ENCODE measurements at places on chromosomes 6 and 20.

DNA sequence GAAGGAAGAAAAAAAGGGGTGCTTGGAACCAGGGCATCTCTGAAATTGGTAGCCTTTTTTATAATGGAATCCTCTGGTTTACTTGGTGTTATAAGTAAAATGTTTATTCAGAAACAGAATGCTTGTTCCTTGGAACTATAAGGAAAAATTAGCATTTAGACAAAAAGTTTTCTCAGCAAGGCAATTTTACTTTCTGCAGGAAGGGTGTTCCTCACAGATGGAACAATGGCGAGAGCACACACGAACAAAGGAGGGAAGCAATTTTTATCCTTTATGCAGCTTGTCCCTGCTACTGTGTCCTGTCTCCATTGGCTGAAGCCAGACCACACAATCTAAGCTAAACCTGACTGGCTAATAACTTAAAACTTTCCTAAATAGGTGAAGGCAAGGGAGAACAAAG lies 22.7 kb upstream of the FANCE start:
- DNase-seq: no peak

DNA sequence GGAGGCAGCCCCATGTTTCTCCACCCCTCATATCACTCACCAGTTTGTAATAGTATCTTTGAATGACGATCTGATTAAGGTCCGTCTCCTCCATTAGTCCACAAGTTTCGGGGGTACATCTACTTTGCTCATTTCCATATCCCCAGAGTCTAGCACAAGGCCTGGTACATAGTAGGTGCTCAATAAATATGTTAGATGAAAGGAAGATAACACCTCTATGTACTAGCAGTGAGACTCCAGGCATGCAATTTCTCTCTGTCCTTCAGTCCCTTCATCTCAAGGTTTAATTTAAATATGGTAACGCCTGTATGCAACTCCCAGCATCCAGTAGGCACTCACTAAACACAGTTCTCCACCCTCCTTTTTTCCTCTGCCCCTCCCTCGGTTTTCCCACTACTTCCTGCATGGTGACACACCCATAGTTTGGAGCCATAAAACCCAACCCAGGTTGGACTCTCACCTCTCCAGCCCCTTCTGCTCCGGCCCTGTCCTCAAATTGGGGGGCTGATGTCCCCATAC lies 461 bp upstream of the HNF4A start:
- DNase-seq: no peak

GRCh38 chr6:148557796-148558321 lies 189.0 kb upstream of the UST start:
- DNase-seq: no peak

GRCh38 chr20:3282271-3283221 lies 43.6 kb upstream of the SLC4A11 start:
- DNase-seq: no peak

GRCh38 chr6:45714006-45714730 lies 301.5 kb downstream of the CLIC5 start:
- DNase-seq: no peak

- no peak for DNase-seq
Measured at GRCh38 chr6:16720861-16721260, 40.4 kb downstream of the ATXN1 start.

GRCh38 chr20:53930651-53931504 lies 139.5 kb downstream of the BCAS1 start:
- DNase-seq: no peak

GRCh38 chr6:143410859-143411270 lies 39.6 kb downstream of the ADAT2 start:
- peak; percentile 57 for DNase-seq

- no peak for DNase-seq
Measured at GRCh38 chr20:60124776-60125381, 166.7 kb downstream of the CDH26 start.

GRCh38 chr6:141413196-141413595 lies 719.5 kb upstream of the GJE1 start:
- DNase-seq: no peak

DNA sequence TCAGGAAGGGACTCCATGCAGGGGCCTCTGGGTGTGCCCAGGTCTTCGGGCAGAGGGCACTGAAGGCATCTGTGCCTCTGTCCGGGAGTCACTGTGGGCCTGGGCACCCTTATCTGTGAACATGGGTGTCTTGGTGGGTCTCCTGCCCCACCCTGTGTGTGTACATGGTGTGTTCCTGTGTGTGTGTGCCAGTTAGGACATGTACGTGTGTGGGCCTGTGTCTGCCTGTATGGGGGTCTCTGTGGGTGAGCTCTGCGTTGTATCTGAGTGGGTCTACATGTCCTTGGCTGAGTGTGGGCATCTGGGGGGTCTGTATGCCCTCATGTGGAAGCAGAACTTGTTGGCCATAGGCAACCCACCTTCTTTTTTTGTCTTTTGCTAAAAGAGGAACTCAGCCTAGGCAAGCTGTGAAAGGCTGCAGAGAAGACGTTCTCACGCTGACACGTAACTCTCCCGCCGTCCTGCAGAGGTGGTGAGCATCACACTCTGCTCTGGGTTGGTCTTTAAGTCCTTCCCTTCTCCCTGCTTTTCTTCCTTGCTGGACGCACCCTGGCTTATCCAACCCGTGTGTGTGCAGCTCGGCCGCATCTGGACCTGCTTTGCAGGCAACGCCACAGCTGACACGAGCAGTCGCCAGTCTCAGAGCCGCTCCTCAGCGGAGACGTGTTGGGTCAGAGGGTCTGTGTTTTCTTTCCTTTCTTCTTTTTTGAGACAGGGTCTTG lies 532 bp upstream of the NPBWR2 start:
- no peak for DNase-seq

DNA sequence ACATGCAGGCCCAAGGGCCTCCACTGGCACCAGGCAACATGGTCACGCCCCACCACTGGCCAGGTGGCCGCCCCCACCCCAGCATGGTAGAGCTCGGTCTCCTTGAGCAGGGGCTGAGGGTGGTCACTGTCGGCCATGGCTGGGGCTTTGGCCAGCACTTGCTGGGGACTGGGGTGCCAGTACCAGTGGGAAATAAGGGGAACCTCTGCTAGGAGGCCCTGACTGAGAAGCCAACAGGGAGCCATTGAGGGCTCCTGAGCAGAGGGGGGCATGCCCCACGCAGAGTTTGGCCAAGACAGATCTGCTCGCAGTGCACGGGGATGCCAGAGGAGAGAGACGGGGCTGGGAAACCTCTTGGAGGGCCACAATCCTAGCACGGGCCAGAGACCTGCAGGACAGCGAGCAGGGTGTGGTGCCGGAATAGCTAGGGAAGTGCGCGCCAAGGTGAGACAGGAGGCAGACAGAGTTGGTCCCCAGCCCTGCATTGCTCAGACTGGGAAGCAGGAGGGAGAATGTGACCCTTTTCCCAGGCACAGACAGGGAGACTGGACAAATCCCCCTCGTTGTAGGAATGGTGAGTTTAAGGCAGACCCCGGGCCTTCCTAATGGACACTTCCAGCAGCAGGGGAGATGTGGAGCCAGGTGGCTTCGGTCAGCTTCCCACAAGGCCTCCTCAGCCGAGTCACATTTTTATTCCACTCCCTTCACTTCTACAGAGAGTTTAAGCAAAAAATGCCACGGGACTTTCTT lies 179.0 kb upstream of the CST7 start:
- no peak for DNase-seq

GRCh38 chr6:122061855-122062254 lies 337.6 kb upstream of the HSF2 start:
- no peak for DNase-seq

- no peak for DNase-seq
Measured at GRCh38 chr6:167094820-167095637, 27.9 kb upstream of the CCR6 start.

DNA sequence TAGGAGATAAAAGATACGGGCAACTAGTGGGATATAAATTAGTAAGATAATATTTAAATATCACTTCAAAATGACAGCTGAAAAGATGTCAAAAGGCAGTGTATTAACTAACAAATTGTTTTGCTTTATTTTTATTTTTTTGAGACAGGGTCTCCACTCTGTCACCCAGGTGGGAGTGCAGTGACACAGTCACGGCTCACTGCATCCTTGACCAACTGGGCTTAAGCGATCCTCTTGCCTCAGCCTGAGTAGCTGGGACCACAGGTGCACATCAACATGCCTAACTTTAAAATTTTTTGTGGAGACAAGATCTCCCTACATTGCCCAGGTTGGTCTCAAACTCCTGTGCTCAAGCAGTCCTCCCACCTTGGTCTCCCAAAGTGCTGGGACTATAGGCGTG lies 5.9 kb downstream of the ZNF292 start:
- DNase-seq: no peak

DNA sequence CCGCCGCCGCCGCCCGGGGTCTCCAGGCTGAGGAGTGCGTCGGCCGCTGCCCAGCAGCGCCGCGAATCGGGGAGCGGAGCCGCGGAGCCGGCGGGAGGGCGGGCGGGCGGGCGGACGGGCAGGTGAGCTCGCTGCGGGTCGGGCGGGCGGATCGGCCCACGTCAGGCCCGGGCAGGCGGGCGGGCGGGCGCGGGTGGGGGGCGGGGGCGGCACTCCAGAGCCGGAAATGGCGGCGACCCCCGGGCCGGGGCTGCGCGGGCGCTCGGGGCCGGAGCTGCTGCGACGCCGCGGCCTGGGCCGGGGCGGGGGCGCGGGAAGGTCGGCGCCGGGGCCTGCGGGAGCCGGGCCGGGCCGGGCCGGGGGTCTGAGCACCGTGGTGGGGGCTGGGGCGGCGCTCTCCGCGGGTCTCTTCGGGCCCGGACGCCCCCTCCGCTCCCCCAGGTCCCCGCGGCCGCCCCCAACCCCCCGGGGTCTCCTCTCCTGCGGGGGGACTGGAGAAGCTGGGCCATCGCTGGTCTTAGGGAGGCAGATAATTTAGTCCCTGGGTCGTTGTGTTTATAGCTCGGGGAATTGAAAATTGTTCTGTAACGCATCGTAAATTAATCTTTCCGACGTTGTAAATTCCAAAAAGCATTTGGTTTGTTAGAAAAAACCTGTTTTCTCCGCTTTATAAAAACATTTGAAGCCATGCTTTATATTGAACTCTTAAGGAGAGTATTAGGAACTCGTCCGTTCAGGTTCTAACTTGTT lies 451 bp downstream of the DNAJC5 start:
- no peak for DNase-seq

DNA sequence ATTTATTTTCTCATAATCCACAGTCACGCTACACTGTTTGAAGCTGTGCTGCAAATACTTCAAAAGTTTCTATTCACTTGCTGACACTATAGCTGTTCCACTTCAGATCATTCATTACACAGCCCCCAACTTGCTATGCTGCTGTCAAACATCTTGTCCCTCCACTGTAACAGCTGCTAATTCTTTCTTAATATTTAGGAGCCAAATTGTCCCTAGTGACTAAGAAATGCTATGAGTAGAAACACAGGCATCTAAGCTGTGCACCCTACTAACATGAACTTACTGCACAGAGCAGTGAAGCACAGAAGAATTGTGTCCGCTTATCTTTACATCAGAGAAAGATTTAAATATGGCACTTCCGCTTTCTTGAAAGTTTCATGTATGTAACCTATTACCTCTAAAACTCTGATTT lies 91.3 kb downstream of the PDE10A start:
- DNase-seq: no peak

GRCh38 chr6:144644776-144645175 lies 359.6 kb downstream of the UTRN start:
- DNase-seq: no peak

GRCh38 chr6:110816677-110817076 lies 1.4 kb upstream of the CDK19 start:
- DNase-seq: no peak

DNA sequence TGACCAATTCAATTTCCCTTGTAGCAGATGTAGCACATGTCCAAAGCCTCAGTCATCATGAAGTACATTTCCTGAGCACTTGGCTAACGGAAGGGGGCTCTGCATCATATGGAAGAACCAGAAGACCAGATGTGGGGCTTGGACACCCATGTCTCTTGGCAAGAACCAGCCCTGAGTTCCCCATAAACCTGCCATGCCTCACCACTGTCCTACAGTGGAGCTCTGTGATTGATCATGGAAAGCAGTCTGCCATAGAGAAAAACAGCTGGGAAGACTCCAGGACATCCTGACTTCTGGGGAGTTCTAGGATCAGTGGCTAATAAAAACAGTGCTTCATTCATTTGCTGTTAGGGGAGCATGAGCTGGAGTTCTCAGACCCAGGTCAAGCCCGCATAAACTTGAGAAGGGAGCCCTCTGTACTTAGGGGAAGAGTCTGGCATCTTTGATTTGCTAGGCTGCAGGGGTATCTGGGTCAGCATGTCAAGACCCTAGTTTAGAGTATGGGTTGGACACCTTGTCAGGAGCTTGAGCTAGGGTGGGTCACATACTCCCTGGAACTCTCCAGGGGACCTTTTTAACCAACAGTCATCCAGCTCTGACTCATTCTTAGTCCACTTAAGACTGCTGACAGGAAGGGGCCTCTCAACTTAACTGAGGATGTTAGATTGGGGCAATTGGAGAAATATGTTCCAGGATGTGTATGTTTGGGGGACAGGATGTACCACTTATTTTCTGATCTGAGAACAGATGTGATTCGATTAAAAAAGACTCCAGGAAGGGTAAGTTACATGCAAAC lies 26.3 kb upstream of the TRAM2 start:
- DNase-seq: peak; percentile 65

- DNase-seq: no peak
Measured at GRCh38 chr6:71567562-71567961, 279.0 kb downstream of the OGFRL1 start.

DNA sequence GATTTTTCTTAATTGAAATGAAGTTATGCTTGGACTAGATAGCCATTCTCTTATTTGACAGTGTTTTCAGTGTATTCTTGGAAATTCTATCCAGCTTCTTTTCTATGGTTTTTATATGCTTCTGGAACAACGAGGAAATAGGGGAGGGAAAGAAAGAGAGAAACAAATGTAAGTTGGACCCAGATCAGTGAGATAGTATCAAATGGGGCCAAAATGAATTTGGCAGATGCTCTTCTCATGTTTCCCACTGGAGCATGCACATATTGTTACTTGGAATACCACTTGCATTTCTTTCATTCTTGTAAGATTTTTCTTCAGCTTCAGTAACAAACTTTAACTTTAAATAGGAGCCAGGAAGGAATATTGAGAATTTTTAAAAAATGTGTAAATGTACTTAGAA lies 312.3 kb downstream of the PRL start:
- no peak for DNase-seq

- DNase-seq: no peak
Measured at GRCh38 chr6:20117474-20117873, 94.8 kb downstream of the MBOAT1 start.

GRCh38 chr6:111484633-111484930 lies 1.6 kb upstream of the REV3L start:
- no peak for DNase-seq

- DNase-seq: no peak
Measured at GRCh38 chr6:43791745-43792422, 21.9 kb downstream of the VEGFA start.

All from GM04504 (cell line).